NB4 (cell line): ENCODE measurements at places on chromosomes 4 and X.

GRCh38 chrX:118536687-118537461 is 41.3 kb downstream of the DOCK11 start:
- peak; percentile 11 for DNase-seq

GRCh38 chr4:164734484-164734883 is 19.4 kb upstream of the SMIM31 start:
- peak; percentile 18 for DNase-seq

GRCh38 chr4:86264241-86264640 is 95.6 kb downstream of the MAPK10 start:
- no peak for DNase-seq

DNA sequence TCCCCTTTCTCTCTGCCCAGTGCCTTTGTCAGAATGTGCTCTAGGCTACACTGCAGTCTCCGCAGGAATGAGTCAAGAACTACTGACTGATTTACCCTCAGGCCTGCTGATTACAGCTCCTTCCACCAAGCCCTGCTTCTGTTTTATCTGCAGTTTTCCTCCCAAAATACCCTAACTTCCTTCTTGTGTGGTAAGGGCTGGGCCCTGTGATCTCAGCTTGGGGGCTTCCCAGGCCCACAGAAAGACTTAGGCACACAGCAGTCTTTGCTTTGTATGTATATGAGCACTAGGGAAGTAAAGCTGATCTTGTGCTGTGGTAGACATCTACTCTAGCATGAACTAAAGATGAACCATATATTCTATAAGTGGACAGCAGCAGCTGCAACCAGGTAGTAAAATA is 18.8 kb downstream of the PAK3 start:
- DNase-seq = no peak

- no peak for DNase-seq
These were observed 605.0 kb downstream of the GABRG1 start for GRCh38 chr4:45518832-45519231.

DNA sequence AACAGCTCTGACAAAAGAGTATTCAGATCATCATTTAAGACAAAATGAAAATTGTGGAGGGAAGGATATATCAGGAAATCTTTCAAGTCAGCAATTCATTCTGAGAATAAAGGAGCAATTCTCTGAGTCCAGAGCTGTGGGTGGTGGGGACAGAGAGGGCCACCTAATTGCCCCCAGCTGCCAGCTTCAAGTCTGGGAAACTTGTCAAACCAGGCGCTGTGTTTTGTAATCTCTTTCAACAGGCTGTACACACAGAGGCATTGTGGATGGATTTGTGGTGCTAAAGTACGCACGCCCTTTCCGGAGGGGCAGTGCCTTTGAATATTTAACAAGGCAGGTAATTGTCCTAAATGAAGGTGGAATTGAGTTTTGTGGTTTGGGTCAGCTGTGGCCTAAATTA is 591.1 kb upstream of the BOD1L1 start:
- DNase-seq = no peak

DNA sequence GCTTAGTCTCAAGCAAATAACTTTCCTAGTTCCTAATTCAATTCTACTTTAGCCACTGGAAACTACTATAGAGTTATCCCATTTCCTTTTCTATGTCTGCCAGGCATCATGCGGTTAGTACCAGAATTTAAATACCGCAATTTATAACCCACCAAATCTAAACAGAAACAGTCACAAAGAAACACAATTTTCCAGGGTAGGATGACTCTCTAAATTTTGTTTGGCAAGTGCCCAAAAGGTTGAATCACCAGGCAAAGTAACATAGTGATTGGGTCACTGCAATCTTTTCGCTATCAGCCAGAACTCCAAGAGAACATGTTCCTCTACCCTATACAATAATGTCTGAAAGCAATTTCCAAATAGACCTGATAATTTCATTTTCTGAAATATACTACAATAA is 240.2 kb upstream of the GRIA3 start:
- DNase-seq = no peak

GRCh38 chr4:103137446-103137827 is 37.8 kb upstream of the BDH2 start:
- no peak for DNase-seq

GRCh38 chr4:163495900-163496299 is 1.4 kb downstream of the TMA16 start:
- DNase-seq = peak; percentile 50

DNA sequence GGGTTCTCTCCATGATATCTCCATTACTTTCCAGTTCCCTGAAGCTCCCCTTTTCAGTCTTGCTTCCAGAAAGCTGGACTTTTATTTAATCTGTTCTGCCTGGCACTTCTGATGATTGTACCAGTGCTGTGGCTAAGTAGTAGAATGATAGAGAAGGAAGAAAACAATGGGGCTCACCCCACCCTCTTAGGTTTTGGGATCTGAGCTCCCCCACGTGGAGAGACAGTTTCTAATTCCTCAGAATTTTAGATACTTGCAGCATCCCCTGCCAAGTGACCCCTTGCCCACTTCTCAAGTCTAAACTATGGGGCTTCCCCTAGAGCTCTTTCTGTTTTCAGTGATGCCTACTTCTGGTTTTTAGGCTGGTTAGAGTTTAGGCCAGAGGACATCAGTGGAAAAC is 73.9 kb downstream of the GC start:
- no peak for DNase-seq

DNA sequence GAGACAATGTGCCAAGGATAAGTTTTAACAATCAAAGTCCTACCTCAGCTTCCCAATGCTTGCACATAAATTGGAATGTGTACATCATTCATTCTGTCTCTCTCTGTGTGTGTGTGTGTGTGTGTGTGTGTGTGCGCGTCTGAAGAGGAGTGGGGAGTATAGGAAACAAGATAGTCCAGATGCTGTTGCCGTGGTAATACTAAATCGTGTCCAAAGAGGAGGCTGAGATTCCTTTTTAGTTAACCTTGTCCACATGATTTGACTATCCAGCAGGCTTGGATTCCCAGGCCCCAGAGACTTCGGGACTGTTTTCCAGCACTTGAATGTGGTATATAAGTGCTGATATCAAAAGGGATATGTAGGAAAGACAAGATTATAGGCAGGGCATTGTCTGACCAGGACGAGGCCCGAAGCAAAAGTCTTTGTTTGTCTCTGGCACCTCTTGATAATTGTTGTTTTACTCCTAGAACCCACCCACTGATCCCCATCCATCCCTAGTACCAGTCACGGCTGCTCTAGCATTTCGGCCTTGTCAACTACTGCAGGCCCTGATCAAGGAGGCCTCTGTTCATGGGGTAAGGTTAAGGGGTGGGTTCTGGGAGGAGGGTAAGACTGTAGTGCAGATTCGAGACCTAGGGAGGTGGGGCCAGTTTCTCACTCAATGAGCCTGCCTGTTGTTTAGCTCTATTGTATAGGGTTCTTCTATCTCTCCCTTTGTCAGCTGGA is 3.9 kb downstream of the PLP1 start:
- no peak for DNase-seq

DNA sequence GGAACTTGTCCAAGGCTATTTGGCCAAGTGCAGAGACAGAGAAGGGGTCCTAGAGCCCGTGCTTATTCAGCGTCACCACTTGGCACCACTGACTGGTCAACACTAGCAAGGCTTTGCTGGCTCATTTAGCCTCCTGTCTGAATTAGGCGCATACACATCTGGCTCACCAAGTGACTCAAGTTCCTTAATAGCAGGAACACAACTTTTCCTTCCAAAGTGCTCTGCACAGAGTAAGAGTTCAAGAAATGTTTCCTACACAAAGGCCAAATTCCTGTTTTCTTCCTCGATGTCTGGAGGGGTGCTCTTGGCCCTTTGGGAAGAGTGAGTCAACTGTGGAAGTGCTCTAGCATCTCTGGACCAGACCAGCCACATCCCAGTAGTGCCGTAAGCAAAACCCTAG is 26.8 kb upstream of the CENPU start:
- DNase-seq = no peak

GRCh38 chr4:158775091-158775651 is 6.3 kb downstream of the FNIP2 start:
- DNase-seq = no peak

GRCh38 chr4:40617872-40618271 is 11.8 kb downstream of the RBM47 start:
- peak; percentile 57 for DNase-seq

GRCh38 chr4:176207839-176208238 is 12.5 kb upstream of the SPATA4 start:
- no peak for DNase-seq

- DNase-seq = no peak
These were observed 240.0 kb upstream of the RPS6KA3 start for GRCh38 chrX:20506739-20507138.

DNA sequence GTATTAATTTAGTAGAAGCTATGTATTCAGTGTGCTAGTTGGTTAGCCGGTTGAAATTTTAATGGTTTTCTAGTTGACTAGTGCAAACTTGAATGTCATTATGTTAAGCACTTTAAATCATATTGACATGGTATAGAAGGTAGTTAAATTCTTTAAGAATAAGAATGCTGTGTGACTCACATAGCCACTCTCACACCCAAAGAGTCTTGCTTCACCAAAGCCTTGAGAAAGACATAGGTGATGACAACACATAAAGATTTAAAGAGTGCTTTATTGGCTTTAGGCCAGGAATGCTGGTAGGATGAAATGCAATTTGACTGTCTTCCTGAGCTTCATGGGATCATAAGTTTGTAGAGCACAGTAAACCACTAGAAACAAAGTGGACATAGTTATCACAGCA is 85.3 kb downstream of the DCAF8L2 start:
- DNase-seq = no peak

DNA sequence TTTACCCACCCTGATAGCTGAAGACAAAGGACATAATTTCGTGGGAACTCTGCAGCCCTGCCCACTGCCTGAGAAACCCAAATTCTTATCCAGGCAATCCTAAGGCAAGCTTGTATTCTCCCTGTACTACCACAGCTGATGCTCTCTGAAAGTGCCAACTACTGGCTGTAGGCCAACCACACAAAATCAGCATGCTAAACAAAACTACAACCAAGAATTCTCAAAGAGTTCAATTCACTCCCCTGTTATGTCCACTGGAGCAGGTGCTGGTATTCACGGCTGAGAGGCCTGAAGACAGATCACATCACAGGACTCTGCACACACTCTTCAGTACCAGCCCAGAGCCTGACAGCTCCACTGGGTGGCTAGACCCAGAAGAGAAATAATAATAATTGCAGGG is 375.9 kb upstream of the NDST4 start:
- no peak for DNase-seq
